Activated CD4-positive, alpha-beta memory T cell treated with anti-CD3 and anti-CD28 coated beads, Interleukin-2, amount 10 ng/mL, durations not matched to agents 7 days and 5 days (primary cell): ENCODE measurements at places on chromosomes 12 and 14.

DNA sequence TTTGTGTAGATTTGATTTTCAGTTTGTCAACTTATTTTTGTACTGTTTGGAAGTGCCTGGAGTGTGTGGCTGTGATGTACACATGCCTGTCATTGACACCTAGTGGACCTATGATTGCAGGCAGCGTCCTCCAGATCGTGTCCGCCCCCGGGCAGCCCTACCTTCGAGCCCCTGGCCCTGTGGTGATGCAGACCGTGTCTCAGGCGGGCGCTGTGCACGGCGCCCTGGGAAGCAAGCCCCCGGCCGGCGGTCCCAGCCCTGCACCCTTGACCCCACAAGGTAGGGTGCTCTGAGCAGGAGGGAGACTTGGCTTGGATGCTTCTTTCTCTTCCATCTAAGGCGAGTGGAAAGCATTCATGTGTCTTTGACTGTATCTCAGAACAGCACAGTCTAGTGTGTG lies 75.8 kb downstream of the EP400 start:
- H3K36me3 ChIP-seq: peaks cover 61% of the 10 kb centered on the region
- H3K27me3 ChIP-seq: no peaks in the 10 kb centered on the region
- no peak overlapping the region for H3K27ac ChIP-seq
- DNase-seq: no peak
- no peaks in the 10 kb centered on the region for H3K4me1 ChIP-seq

DNA sequence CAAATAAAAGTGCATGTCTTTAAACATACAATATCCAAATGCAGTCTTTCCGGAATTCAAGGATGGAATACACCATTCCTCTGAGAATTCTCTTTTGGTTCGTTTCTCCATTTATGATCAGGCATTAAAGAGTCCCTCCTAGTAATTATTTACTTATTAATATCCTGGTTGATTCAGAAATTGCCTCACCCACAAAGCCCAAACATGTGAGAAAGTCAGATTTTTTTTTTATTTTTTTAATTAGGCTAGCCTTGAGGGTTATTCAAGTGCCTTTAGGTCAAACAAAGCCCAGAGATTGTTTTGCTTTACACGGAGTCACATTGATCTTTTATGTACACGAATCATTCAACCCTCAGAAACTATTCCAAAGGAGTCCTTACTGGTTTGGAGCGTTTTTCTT lies 6.4 kb upstream of the TSPAN8 start:
- H3K4me1 ChIP-seq: no peaks in the 10 kb centered on the region
- no peaks in the 10 kb centered on the region for H3K36me3 ChIP-seq
- no peak overlapping the region for H3K27ac ChIP-seq
- no peaks in the 10 kb centered on the region for H3K27me3 ChIP-seq
- DNase-seq: no peak

- H3K4me3 ChIP-seq: no peak overlapping the region
- peaks cover 24% of the 10 kb centered on the region for H3K27me3 ChIP-seq
These were observed 21.0 kb downstream of the RPGRIP1 start for GRCh38 chr14:21300892-21301291.

DNA sequence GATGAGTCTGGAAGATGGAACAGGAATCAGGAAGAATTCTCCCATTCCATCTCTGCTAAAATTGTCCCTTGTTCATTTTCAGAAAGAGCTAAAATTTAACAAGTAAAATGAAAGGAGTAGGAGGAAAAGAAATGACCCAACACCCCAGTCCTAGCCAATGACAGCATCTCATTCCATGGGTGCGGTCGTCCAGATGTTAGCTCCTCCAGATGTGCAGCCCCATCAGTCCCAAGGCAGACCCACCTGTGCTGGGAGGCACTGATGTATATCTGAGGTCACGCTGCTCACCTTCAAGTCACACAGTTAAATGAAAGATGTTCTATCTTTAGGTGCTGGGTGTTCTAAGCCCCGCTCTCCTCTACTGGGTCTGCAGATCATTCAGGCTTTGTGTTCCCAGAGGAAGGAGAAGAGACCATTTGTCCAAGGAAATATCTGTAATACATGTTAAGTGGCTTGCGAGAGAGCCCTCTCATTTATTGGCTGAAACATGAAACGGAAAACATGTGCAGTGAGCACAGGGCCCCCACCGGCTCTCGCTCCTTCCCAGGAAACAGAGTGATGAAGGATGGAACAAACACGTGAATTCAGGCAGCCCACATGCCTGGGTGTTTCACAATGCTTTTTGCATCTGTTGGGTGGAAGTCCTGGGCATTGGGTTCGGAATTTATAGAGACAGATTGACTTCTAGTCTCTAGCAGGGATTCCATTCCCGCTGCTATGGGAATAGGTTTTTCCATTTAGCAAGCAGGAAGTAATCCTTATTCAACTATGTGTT lies 294.6 kb downstream of the NUAK1 start:
- no peaks in the 10 kb centered on the region for H3K36me3 ChIP-seq
- no peak overlapping the region for H3K4me3 ChIP-seq
- no peaks in the 10 kb centered on the region for H3K4me1 ChIP-seq
- H3K27ac ChIP-seq: no peak overlapping the region
- DNase-seq: no peak

DNA sequence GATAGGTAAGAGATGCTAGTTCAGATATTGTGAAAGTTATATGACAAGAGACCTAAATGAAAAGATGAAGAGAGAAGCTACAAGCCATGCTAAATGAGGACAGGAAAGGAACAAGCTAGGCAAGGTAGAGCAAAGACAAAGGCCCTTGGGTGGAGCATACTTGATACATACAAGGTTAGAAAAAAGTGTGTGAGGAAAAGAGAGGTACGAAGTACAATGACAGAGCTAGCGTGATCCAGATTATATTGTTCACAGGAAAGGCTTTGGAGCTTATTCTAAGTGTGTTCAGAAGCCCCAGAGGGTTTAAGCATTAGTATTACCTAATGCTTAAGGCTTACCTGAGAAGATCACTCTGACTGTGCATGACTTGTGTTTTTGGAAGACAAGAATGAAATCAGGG lies 75.0 kb downstream of the SLCO1B3 start:
- H3K27me3 ChIP-seq: no peaks in the 10 kb centered on the region
- H3K27ac ChIP-seq: no peak overlapping the region
- no peak for DNase-seq
- no peaks in the 10 kb centered on the region for H3K4me1 ChIP-seq
- H3K36me3 ChIP-seq: no peaks in the 10 kb centered on the region
- H3K4me3 ChIP-seq: no peak overlapping the region

DNA sequence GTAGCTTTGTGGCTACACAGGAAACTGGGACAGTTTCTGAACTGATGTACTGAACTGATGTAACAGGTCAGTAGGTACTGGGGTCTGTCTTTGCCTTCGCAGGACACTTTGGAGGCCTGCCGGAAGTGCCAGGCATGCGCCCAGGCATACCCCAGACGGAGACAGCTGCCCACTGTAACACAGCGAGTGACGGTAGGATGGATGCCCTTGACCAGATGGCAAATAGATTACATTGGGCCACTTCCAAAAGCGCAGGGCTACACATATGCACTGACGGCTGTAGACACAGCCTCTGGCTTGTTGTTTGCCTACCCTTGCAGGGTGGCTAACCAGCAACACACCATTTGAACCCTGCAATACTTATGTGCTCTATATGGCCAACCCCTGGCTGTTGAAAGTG lies 94.1 kb upstream of the TMPO start:
- H3K27me3 ChIP-seq: peaks cover 8% of the 10 kb centered on the region
- no peak for DNase-seq
- peaks cover 7% of the 10 kb centered on the region for H3K4me1 ChIP-seq
- no peak overlapping the region for H3K4me3 ChIP-seq
- H3K27ac ChIP-seq: no peak overlapping the region

GRCh38 chr12:16076557-16076956 lies 165.4 kb downstream of the DERA start:
- H3K4me3 ChIP-seq: no peak overlapping the region
- H3K4me1 ChIP-seq: no peaks in the 10 kb centered on the region
- DNase-seq: no peak
- H3K36me3 ChIP-seq: no peaks in the 10 kb centered on the region

- DNase-seq: no peak
- no peaks in the 10 kb centered on the region for H3K27me3 ChIP-seq
- H3K27ac ChIP-seq: no peak overlapping the region
- H3K4me1 ChIP-seq: no peaks in the 10 kb centered on the region
- H3K36me3 ChIP-seq: no peaks in the 10 kb centered on the region
These were observed 176.1 kb downstream of the RMST start for GRCh38 chr12:97638739-97639138.

GRCh38 chr12:23581913-23582312 lies 367.6 kb downstream of the SOX5 start:
- H3K36me3 ChIP-seq: no peaks in the 10 kb centered on the region
- H3K27me3 ChIP-seq: no peaks in the 10 kb centered on the region
- H3K27ac ChIP-seq: no peak overlapping the region
- H3K4me3 ChIP-seq: no peak overlapping the region
- DNase-seq: no peak

DNA sequence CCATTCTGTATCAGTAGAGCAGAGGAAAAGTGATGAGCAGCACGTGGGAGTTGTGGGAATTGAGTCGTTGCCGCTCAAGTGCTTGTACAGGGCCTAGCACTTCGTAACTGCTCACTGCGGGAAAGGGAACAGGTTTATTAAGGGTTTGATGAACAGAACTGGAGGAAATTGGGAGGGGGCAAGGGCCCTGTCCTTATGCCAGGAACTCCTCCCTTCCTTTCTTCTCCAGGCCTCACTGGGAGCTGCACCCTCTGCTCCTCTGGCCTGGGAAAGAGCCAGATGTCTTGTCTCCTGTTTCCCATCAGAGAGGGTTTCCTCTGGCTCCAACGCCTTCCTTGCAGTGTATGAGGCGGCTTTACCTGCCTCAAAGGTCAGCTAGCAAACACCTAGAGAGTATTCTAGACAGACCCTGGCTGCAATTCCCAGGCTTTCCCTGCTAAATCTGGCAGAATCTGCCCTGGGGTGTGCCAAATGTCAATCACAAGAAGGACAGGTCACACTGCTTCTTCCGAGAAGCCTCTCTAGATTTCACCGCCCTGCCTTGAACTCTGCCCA lies 78.4 kb downstream of the NTF3 start:
- DNase-seq: no peak
- no peaks in the 10 kb centered on the region for H3K4me1 ChIP-seq
- H3K27ac ChIP-seq: no peak overlapping the region
- no peak overlapping the region for H3K4me3 ChIP-seq
- no peaks in the 10 kb centered on the region for H3K27me3 ChIP-seq

DNA sequence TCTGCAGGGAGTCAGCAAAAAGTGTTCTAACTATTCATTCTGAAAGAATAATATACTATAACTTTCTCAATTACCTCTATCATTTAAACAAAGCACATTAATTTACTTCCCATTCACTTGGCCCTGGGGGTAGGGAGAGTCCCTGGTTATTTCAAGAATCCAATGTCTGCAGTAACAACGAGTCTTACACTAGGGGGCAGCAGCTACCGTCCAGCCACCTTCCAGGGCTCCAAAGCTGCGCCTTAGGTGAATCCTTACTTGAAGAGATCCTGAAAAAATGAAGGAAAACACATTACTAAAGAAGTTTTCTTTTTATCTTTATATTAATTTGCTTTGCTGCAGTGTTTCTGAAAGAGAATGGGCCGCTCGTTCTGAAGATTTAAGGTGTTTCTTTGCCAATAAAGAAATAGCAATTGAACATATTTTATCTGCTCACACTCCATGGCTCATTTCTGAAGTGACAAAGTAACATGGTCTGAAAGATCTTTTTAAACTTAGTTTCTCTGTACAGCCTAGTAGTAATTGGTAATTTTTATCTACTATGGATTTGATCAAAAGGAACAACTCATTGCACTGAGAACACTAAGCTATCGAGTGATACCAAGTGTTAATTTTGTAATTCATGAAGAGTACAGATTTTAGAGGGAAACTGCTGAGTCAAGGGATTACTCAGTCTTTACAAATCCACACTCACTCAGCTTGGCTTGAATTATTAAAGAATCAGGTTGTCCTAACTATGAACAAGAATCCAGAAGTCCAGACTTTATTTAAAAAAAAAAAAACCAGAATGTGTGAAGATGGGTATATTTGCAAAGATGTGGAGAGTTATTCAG lies 27.6 kb downstream of the BHLHE41 start:
- no peaks in the 10 kb centered on the region for H3K4me1 ChIP-seq
- H3K27ac ChIP-seq: no peak overlapping the region
- H3K4me3 ChIP-seq: no peak overlapping the region
- H3K36me3 ChIP-seq: no peaks in the 10 kb centered on the region
- peaks cover 23% of the 10 kb centered on the region for H3K27me3 ChIP-seq

GRCh38 chr12:12334367-12335040 lies 15.5 kb downstream of the MANSC1 start:
- DNase-seq: peak; percentile 65
- H3K36me3 ChIP-seq: no peaks in the 10 kb centered on the region
- peaks cover 13% of the 10 kb centered on the region for H3K27me3 ChIP-seq
- no peak overlapping the region for H3K4me3 ChIP-seq

- H3K27me3 ChIP-seq: no peaks in the 10 kb centered on the region
- no peak overlapping the region for H3K27ac ChIP-seq
- no peak overlapping the region for H3K4me3 ChIP-seq
- no peak for DNase-seq
- H3K4me1 ChIP-seq: no peaks in the 10 kb centered on the region
These were observed 623.3 kb upstream of the FOXG1 start for GRCh38 chr14:28143316-28143715.

GRCh38 chr12:104060791-104061190 lies 3.5 kb upstream of the HCFC2 start:
- peaks cover 30% of the 10 kb centered on the region for H3K27me3 ChIP-seq
- no peaks in the 10 kb centered on the region for H3K36me3 ChIP-seq
- no peak for DNase-seq
- H3K4me1 ChIP-seq: peaks cover 12% of the 10 kb centered on the region

- DNase-seq: no peak
- H3K27ac ChIP-seq: no peak overlapping the region
- H3K4me3 ChIP-seq: no peak overlapping the region
- peaks cover 6% of the 10 kb centered on the region for H3K27me3 ChIP-seq
- peaks cover 52% of the 10 kb centered on the region for H3K4me1 ChIP-seq
These were observed 51.6 kb downstream of the RIN3 start for GRCh38 chr14:92565040-92565717.
